ENCODE measurements at places on chromosomes 6 and 20.

DNA sequence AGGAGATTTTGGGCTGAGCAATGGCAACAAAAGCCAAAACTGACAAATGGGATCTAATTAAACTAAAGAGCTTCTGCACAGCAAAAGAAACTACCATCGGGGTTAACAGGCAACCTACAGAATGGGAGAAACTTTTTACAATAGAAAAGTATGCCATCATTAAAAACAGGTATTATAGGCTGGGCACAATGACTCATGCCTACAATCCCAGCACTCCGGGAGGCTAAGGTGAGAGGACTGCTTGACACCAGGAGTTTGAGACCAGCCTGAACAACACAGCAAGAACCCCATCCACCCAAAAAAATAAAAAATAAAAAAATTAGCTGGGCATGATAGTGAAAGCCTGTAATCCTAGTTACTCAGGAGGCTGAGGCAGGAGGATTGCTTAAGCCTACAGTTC lies 55.4 kb downstream of the MBOAT1 start:
- no peak for DNase-seq

- no peak for DNase-seq
These were observed 11.0 kb upstream of the SLC35B3 start for GRCh38 chr6:8446391-8446790.

GRCh38 chr6:15327271-15327670 lies 81.4 kb downstream of the JARID2 start:
- no peak for DNase-seq

- no peak for DNase-seq
These were observed 35.5 kb upstream of the ME1 start for GRCh38 chr6:83466328-83466727.

DNA sequence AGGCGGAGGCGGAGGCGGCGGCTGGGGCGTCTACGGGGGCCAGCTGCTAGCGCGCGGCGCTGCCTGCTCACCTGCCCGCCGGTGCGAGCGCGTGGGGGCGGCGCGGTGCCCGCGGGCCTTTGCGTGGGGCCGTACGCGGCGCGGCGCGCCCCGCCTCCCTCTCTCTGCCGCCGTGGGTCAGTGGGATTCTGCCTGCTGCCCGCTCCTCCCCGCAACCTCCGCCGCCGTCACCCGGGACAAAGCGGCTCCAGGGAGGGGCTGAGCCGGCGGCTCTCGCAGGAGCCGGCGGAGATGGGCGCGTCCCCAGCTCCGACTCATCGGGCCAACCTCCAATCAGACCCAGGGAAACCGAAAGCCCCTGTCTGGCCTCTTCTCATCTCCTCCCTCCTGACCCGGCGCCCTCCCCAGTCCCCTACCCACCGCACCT lies at the start of gene RCAN2:
RCAN2 (minus strand) TSS at position 249 of the 427 bp plus-strand sequence.
- DNase-seq: peak; percentile 39

DNA sequence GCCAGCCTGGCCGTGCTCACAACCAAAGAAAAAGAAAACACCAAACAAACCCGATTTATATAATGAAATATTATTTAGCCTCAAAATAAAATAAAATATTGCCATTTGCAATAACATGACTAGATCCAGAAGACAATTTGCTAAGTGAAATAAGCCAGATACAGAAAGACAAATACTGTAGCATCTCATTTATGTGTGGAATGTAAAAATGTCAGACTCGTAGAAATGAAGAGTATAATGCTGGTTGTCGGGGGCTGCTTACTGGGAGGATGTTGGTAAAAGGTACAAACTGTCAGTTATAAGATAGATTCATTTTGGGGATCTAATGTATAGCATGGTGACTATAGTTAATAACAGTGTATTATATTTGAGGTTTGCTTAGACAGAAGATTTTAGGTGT lies 269.7 kb downstream of the THBS2 start:
- no peak for DNase-seq

DNA sequence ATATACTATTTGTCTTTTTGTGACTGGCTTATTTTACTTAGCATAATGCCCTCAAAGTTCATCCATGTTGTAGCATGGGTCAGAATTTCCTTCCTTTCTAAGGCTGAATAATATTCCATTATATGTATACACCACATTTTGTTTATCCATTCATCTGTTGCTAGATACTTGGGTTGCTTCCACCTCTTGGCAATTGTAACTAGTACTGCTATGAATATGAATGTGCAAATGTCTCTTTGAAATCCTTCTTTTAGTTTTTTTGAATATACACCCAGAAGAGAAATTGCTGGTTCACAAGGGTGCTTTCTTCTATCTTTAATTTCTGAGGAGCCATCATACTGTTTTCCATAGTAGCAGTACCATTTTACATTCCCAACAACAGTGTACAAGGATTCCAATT lies 21.3 kb upstream of the MAP7 start:
- DNase-seq: no peak

GRCh38 chr6:147467886-147468285 lies 40.6 kb upstream of the SAMD5 start:
- DNase-seq: no peak

GRCh38 chr6:119768201-119768600 lies 418.6 kb upstream of the MAN1A1 start:
- no peak for DNase-seq

DNA sequence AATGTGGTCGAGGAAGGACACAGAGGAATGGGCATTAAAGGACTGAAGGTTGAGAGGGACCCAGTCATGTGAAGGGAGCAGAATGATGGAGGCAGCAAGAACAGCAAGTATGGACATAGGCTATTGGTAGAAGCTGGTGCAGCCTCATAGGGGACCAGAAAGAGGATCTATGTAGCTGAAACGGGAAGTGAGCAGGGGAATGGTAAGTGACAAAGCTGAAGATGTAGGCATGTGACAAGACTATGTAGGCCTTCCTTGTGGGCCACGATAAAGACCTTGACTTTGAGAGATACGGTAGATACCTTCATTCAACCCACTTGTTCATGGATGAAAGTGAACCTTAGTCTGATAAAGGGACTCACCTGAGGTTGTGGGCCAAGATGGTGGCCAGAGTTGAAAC lies 3.5 kb downstream of the CTNNBL1 start:
- DNase-seq: no peak

DNA sequence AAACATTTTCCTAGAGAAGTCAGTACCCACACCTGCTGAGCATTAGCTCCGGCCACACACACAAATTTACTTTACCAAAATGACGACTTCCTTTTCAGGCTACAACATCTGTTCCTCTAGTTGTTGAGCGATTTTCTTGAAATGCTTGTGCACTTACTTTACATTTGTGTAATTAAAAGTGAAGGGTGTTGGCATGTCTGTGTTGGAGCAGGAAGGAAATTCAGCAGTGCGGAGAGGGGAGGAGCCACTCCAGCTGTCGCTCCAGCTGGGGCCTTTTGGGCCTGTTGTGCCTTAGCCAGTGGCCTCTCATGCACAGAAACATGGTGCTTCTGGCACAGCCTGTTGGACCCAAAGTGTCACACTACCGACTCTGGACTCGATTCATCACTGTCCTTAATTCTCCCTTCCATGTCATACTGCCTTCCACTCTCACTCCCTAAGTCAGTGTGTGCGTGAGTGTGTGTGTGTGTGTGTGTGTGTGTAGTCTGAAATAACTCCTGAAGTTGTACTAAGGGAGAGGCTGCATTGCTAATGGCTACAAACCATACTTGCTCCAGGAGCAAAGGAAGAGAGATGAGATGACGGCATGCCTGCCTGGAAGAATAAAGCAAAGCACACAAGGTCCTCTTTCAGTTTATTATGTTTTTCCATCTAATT lies 191.8 kb upstream of the ARG1 start:
- DNase-seq: no peak

DNA sequence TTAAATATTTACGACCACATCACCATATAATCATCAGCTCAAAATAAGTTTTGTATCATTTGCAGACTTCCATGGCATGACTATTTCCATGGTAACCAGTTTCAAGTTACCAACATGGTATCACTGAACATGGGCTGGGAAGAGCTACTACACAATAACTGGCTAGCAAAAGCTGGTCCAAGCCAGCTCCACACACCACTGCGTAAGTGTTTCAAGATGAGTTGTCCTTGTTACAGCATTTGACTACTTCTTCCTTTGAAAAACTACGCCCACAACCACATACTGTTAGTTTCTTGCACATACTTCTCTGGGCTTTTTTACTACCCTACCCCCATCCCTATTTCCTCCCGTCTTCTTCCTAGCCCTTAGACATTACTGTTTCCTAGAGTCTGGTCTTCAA lies 8.5 kb downstream of the CD164 start:
- DNase-seq: no peak

DNA sequence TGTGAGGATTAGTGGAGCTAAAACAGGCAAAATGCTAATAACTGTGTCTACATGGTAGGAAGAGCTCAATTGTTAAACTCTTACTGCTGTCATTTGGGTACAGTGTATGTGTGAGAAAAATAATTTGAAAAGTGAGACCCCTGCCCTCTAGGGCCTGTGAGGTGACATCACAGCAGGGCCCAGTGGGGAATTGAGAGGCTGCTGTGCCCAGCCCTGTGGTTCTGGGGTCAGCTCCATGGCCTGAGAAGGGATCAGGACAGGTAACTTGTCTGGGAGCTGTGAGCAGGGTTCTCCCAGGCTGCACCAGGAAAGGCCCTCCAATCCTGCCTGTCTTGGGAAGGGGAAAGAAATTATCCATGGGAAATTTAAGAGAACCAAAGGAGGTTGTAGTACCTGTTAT lies 1.3 kb downstream of the SIRPB1 start:
- DNase-seq: no peak

DNA sequence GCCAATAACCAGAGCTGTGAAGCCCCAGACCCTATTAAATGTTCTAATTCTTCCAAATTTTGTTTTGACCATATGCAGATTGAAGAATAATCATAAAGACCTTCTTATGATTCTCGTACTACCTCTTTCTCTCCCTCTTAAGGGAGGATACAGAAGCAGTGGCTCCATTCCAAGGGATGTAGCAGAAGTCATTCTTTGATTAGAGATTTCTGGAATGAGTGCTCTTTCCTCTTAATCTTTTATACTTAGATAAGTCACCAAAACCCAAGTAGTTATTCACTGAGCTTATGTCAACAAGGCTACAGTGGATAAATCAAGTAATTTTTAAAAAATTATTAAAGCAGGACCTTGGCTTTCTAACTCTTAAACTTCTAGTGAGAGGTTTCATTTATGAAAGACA lies 266.0 kb upstream of the STXBP5 start:
- no peak for DNase-seq

DNA sequence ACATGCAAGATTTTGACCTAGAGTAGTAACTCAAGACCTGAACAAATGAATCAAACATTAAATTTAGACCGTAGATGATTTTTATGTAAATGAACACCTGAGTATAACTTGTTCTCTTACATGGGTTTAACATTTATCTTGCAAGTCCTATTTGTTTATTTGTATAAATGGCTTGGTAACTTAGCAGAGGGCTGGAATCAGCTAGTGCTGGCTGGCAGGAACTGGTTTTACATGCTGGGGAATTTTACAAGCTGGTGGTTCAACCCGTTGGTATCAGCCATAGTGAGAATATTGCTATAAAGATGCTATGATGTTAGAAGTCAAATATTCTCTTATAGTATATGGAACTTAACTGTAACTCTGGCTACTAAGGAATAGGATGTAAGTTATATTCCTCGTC lies 8.9 kb downstream of the SLC22A2 start:
- no peak for DNase-seq

GRCh38 chr6:27668442-27669294 lies 195.8 kb upstream of the ZNF184 start:
- DNase-seq: peak; percentile 59

All from EH (cell line).